ENCODE measurements at places on chromosomes 7 and 10.

DNA sequence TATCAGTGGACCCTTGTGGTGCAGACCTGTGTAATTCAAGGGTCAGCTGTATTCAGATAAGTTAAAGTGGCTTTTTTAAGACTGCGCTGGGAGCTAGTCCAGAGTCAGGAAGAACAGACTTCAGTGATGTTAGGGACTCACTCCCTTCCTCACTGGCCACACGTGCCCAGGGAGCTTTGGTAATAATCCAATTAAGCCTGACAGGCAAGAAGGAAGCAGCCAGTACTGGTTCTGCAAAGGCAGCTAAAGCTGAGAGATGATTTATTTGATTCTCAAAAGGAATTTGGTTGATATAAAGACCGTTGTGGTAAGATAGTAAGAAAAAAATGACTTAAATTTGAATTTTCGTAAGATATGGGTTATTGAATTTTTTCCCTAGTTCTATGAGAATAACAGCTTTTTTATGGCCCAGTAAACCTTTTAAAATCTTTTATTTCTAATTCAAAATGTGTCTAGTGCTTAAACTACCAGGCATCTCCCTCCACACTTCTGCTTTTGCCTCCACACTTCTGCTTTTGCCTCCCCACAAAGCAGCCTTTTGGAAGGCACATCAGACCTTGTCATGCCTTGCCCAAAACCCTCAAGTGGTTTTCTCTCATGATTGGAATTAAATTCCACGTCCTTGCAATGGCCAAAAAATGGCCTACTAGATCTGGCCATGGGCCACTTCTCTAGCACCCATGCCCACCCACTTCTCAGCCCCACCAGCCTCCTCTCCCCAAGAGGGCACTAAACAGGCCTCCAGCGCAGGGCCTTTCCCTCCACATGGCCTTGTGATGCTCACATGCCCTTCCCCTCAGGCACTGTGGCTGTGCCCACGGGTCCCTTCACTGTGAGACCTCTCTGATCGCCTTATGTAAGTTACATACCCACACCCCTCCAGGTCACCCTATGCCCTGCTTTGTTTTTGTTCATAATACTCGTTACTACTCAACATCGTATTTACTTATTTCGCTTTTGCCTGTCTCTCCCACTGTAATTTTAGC is 92.5 kb downstream of the POU6F2 start:
- DNase-seq = no peak

GRCh38 chr10:132627666-132628531 is 90.3 kb downstream of the INPP5A start:
- no peak for DNase-seq

DNA sequence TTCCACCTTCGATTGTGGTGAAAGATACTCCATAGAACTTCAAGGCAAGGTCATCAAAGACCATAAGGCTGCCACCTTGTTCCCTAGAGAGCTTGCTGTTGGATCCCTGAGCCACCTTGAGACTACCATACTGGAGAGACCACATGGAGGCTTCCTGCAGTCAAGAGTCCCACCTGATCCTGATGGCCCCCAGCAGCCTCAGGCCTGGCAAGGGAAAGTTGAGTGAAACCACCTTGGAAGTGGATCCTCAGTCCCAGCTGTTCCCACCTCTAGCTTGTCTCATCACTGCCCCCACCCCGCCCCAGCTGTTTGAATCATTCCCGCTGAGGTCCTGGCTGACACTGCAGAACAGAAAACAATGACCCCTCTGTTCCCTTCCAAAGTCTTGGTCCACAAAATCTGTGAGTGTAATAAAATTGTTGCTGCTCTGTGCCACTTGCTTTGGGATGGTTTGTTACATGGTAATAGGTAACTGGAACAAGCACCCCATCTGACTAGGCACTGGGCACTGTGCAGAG is 32.0 kb downstream of the PRLHR start:
- no peak for DNase-seq

DNA sequence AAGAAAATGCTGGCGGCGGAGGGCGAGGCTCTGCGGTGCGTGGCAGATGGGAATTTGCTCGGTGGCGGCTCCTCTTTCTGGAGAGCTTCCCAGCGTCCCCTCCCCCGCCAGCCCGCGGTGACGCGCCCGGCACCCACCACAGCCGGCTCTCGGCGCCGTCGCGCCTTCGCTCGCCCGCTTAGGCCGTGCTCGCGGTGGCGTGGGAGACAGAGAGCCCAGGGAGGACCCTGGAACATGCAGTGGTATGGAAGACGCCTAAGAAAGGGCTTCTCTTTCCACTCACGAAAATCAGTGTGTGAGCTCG is 576 bp upstream of the CSGALNACT2 start:
- no peak for DNase-seq

DNA sequence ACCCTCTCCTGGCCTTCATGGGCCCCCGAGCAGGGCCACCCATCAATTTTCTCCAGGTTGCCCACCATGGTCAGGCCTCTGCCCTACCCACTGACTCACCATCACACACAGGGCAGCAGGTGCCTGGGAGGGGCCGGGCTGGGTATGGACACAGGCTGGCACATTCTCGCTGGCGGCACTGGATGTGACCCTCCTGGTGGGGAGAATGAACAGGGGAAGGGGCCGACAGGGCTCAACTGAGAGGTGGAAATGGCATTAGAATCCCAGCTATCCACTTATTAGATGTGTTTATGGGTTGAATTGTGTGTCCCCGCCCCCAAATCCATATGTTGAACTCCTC is 16.4 kb downstream of the KCP start:
- DNase-seq = peak; percentile 60

GRCh38 chr7:1851721-1852516 is 181.8 kb downstream of the ELFN1 start:
- DNase-seq = peak; percentile 60

DNA sequence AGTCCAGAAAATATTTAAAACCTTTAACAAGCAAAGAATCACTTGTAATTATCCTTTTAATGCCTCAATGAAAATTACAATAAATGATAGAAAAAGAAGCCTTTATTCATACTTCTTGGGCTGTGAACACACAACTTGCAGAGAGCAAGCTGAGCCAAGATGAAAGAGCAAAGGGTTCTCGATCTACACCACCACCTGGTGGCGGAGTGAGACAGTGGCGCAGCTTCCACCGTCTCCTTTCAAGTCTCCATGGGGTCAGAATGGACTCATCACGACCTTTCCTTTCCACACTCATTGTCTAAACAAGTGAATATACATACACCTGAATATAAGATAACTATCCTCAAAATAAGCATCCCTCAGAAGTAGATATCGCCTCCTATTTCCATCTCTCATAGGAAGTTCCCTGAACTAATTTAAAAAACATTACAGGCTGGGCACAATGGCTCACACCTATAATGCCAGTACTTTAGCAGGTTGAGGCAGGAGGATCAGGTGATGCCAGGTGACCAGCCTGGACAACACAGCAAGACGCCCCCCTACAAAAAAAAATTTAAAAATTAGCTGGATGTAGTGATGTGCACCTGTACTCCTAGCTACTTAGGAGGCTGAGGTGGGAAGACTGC is 40.7 kb downstream of the ATE1 start:
- DNase-seq = no peak

- DNase-seq = peak; percentile 51
Observed at GRCh38 chr7:128948312-128948973, 10.7 kb downstream of the IRF5 start.

DNA sequence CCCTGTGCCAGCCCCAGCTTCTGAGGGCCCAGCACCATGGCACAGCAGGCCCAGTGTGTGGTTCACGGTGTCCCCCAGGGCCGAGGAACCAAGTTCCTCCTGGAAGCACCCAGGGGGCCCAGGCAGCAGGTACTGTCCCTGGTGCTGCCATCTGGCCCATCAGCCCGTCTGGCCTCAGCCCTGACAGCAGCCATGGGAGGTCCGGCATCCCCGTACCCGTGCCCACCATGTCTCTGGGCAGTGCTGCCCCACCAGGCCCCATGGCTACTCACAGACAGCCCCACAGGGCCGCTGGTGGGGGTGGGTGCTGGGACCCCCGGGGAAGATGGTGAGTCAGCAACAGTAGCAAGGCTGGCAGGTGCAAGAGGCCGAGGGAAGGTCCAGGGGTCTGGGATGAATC is 32.8 kb downstream of the STK32C start:
- DNase-seq = peak; percentile 28

DNA sequence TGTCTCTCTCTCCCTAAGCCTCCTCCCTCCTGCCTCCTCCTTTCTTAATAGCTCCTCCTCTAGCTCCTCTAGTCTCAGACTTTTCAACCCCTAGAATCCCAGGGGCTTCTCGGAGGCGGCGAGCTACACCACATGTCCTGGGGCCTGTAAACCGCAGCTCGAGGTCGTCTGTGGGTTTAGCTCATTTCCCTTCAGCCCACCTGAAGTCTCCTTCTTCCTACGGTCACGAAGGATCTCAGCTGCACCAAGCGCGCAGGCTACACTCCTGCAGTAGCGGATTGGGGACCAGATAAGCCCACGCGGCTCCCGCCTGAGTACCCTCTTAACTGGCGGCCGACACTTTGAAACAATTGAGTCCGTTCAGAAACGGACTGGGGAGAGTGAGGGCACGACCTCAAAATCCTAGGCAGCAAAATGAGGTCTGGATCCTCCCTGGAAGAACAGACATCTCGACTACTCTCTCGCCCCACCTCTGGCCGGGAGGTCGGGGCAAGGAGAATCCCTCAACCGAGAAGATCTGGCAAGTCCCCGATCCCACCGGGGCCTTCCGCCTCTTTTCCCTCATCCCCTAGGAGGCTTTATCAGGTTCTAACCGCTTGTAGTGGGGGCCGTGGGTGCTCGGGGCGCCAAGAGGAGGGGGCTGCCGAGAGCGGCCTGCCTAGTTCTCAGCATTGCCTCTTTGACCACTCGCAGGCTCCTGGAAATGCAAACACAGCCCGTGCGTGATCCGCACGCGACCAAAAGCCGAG is 1.3 kb upstream of the SORCS3 start:
- DNase-seq = no peak

- no peak for DNase-seq
Observed at GRCh38 chr7:129341816-129342806, 92.1 kb upstream of the STRIP2 start.

- peak; percentile 87 for DNase-seq
Observed at GRCh38 chr10:102660888-102661657, 16.8 kb downstream of the TRIM8 start.

DNA sequence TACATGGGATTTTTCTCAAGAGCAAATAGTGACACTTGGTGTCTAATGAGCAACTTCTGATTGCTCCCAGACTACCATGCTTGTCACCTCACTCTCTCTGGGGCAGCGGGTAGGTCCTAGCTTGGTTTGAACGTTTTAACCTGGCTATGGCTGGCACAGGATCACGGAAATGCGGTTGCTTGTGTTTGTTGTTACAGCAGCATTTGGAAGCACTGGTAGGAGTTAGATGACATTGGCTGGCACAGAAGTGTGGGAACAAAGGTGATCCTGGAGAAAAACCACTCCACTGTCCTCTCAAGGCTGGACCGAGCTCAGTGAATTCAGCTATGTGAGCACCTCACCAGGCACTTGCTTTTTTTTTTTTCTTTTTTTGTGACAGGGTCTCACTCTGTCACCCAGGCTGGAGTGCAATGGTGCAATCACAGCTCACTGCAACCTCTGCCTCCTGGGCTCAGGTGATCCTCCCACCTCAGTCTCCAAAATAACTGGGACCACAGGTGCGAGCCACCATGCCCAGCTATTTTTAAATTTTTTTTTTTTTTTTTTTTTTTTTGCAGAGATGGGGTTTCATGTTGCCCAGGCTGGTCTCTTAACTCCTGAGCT is 3.5 kb upstream of the PFKFB3 start:
- no peak for DNase-seq

Measured in Right ventricle myocardium inferior (tissue), 1 donor.